ENCODE measurements at places on chromosomes 2 and 18.

GRCh38 chr2:39623917-39624316 is 41.8 kb upstream of the TMEM178A start:
- H3K4me1 ChIP-seq, result no peaks in the 10 kb centered on the region
- H3K4me3 ChIP-seq, result no peak overlapping the region
- H3K36me3 ChIP-seq, result no peaks in the 10 kb centered on the region
- DNase-seq, result no peak
- H3K27ac ChIP-seq, result no peak overlapping the region

DNA sequence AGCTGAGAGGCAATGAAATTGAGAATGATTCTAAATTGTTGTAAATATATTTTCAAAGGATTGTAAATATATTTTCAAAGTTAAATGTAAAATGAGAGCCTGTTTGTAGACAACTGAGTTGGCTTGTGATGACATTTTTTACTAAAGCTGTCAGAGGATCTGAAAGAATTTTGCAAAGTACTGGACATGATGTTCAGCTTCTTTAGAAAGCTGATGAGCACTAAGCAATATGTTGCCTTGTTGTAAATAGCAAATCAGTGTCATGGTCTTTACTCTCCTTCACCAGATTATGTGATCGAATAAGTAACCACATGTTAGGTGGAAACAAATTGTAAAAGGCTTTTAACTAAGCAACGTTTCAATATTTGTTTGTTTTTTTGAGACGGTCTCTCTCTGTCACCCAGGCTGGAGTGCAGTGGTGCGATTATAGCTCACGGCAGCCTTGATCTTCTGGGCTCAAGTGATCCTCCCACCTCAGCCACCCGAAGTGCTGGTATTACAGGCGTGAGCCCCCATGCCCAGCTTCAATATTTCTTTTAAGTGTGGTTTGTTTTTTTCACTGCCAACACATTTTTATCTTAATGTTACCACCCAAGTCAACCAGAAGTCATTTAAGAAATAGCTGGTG is 44.0 kb downstream of the E2F6 start:
- H3K4me1 ChIP-seq, result no peaks in the 10 kb centered on the region
- H3K36me3 ChIP-seq, result no peaks in the 10 kb centered on the region
- H3K4me3 ChIP-seq, result no peak overlapping the region
- H3K27me3 ChIP-seq, result no peaks in the 10 kb centered on the region

GRCh38 chr18:29156531-29156930 is 979.6 kb upstream of the CDH2 start:
- H3K4me1 ChIP-seq, result no peaks in the 10 kb centered on the region
- no peak overlapping the region for H3K4me3 ChIP-seq
- no peak for DNase-seq
- no peak overlapping the region for H3K27ac ChIP-seq
- H3K36me3 ChIP-seq, result no peaks in the 10 kb centered on the region

GRCh38 chr2:40062381-40062780 is 283.3 kb upstream of the THUMPD2 start:
- no peaks in the 10 kb centered on the region for H3K36me3 ChIP-seq
- no peak for DNase-seq
- H3K4me1 ChIP-seq, result no peaks in the 10 kb centered on the region
- no peak overlapping the region for H3K4me3 ChIP-seq
- H3K27me3 ChIP-seq, result no peaks in the 10 kb centered on the region
- H3K27ac ChIP-seq, result no peak overlapping the region

DNA sequence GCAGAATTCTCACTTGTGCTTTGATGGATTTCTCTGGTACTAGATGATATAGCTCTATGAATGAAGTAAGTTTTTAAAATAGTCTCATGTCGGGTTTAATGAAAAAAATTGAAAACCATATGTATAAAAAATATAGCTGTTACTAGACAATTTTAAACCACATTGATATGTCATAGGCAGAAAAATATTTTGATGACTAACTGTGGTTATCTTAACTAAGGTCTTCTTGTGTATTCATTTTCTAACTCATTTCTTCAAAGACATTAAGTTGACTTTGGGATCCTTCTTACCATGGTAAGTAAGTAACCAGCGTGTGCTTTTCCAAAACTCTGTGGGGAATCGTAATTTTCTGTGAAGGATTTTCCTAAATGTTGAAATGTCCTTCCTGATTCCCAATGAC is 160.9 kb upstream of the COL3A1 start:
- no peak overlapping the region for H3K27ac ChIP-seq
- no peak overlapping the region for H3K4me3 ChIP-seq
- DNase-seq, result no peak
- no peaks in the 10 kb centered on the region for H3K27me3 ChIP-seq
- no peaks in the 10 kb centered on the region for H3K36me3 ChIP-seq

DNA sequence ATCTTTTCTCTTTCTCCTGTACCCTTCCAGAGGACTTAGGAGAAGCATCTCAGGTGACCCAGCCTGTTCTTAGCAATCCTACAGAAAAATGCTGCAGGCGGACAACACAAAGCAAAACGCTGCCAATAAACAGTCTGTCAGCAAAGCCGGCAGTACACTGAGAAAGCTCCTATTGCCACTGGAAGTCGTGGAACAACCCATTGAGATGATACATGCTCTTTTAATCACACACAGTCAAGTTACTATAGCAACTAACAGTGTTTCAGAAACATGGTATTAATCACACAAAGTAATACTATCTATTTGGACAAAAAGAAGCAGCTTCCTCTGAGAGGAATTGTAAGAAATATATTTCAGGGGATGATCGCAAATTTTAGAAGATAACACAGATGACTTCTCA is 10.5 kb downstream of the CTLA4 start:
- no peaks in the 10 kb centered on the region for H3K27me3 ChIP-seq
- H3K4me1 ChIP-seq, result no peaks in the 10 kb centered on the region
- H3K27ac ChIP-seq, result no peak overlapping the region
- no peak overlapping the region for H3K4me3 ChIP-seq

DNA sequence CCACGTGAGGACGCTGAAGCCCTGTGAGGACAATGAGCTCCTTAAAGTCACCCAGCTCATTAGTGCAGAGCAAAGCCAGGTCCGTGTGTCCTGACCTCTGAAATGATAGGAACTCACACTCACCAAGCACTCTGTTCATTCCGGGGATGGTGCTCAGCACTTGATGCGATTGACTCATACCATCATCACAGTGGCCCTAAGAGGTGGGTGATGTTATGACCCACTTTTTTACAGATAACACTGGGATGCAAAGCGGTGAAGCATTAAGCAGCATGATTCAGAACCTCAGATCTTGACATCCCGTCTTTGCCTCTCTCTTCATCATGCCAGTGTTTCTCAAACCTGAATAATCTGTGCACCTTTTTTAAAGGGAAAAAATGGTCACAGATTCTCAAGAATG is 234.8 kb downstream of the ALPK2 start:
- DNase-seq, result no peak
- no peaks in the 10 kb centered on the region for H3K4me1 ChIP-seq
- no peak overlapping the region for H3K4me3 ChIP-seq
- no peaks in the 10 kb centered on the region for H3K27me3 ChIP-seq
- no peak overlapping the region for H3K27ac ChIP-seq

- H3K4me3 ChIP-seq, result no peak overlapping the region
- no peak overlapping the region for H3K27ac ChIP-seq
- H3K4me1 ChIP-seq, result no peaks in the 10 kb centered on the region
- peaks cover 8% of the 10 kb centered on the region for H3K36me3 ChIP-seq
Measured at GRCh38 chr18:13067966-13068365, 76.8 kb downstream of the CEP192 start.

- H3K27me3 ChIP-seq, result no peaks in the 10 kb centered on the region
- DNase-seq, result no peak
- no peaks in the 10 kb centered on the region for H3K36me3 ChIP-seq
- peaks cover 4% of the 10 kb centered on the region for H3K4me1 ChIP-seq
Measured at GRCh38 chr2:28623582-28624405, 127.8 kb upstream of the PPP1CB start.

GRCh38 chr2:215028231-215028630 is 110.2 kb downstream of the ABCA12 start:
- H3K27ac ChIP-seq, result no peak overlapping the region
- DNase-seq, result no peak
- no peak overlapping the region for H3K4me3 ChIP-seq
- H3K27me3 ChIP-seq, result no peaks in the 10 kb centered on the region
- H3K4me1 ChIP-seq, result no peaks in the 10 kb centered on the region

DNA sequence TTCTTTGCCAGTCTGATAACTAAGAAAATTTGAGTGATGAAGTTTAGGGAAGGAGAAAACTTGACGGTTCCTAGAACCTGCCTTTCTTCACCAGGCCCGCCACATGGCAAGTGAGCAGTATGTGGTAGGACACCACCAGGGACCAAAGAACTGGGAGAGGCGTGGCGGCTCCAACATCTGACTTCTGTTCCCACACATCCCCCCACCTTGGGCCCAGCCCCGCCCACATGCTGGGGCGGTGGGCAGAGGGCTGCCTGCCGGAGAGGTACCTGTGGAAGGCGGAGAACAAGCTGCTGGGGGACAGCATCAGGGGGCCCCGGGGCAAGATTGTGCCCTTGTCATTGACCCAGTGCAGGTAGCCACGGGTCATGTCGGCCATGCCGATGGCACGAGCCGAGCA is 75.0 kb downstream of the EMILIN2 start:
- H3K4me3 ChIP-seq, result no peak overlapping the region
- no peaks in the 10 kb centered on the region for H3K4me1 ChIP-seq

- no peak for DNase-seq
- no peak overlapping the region for H3K27ac ChIP-seq
- H3K36me3 ChIP-seq, result no peaks in the 10 kb centered on the region
- no peaks in the 10 kb centered on the region for H3K27me3 ChIP-seq
- H3K4me3 ChIP-seq, result no peak overlapping the region
Measured at GRCh38 chr2:197131558-197131855, 179.1 kb downstream of the ANKRD44 start.

DNA sequence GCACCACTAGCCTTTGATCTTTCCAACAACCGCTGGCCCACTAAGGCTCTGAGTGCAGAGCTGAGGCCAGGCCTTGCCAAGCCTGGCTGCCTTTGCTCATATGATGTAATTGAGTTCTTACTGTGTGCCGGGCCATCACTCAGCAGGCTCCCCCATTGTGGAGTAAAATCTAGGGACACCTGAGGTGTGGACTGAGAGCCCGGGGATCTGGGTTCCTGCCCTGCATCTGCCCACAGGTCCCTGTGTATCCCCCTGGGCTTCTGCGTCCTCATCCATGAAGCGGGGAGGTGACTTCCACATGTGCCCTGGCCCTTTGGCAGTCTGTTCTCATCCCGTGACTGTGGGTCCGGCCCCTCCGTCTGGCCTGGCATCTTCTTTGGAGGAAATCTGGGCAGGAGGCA is 33.8 kb downstream of the GREB1 start:
- H3K4me3 ChIP-seq, result no peak overlapping the region
- DNase-seq, result no peak
- H3K27ac ChIP-seq, result no peak overlapping the region
- H3K27me3 ChIP-seq, result no peaks in the 10 kb centered on the region
- H3K4me1 ChIP-seq, result no peaks in the 10 kb centered on the region

GRCh38 chr2:120012363-120012762 is 514 bp upstream of the EPB41L5 start:
- peak overlapping the region; percentile 98 for H3K4me3 ChIP-seq
- peak overlapping the region; percentile 95 for H3K27ac ChIP-seq
- no peaks in the 10 kb centered on the region for H3K36me3 ChIP-seq
- no peaks in the 10 kb centered on the region for H3K27me3 ChIP-seq
- no peaks in the 10 kb centered on the region for H3K4me1 ChIP-seq
- DNase-seq, result no peak

DNA sequence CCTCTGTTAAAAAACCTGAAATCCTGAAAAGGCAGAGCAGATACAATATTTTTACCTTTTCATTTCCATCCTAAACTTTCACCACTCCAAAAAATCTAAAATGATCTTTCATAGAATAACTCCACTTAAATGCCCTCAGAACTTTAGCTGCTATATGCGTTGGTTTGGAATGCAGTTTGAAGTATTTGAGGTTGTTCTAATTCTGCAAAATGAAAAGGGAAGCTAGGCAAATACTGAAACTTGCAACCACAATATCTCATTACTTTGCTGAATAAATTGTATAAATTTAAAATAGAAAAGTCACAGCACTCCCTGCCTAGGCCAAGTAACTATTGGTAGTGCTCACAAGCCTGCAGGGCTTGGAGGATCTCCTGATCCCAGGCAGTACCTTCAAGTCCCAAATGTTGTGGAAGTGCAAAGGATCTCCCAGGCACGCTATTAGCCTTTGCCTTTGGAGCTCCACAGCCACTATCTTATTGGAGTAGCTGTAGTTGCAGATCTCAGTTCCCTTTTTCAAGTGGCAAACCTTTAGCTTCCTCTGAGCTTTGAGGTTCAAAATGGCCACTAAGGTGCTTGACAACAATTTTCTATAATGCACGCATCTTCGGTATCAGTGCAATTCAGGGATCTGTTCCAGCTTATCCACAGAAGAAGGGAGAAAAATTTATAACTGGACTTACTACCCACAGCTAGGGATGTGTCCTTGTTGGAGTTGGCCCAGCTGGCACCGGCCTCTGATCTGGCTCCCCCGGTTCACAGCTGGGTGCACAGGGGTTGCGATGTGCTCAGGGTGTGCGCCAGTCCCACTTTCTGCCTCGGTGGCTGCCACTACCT is 43.4 kb upstream of the ANKRD62 start:
- H3K27me3 ChIP-seq, result no peaks in the 10 kb centered on the region
- DNase-seq, result no peak
- H3K4me3 ChIP-seq, result no peak overlapping the region
- H3K36me3 ChIP-seq, result no peaks in the 10 kb centered on the region
- H3K4me1 ChIP-seq, result no peaks in the 10 kb centered on the region

DNA sequence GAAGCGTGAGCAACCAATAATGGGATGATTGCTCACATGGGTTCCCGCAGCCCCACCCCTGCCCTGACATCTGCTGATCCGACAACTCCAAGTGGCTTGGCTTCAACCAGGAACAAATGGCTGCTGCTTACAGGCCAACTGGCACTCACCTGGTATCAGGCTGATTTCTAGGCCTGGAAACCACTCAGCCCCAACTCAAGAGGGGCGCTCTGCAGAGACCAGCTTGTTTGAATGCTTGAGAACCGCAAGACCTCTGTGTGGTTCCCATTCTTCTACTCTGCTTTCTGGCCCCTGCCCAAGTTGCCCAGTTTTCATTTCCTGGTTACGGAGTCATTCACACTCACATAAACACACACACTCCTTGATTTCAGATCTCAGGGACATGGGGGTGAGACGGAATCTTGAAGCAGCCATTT is 52.0 kb downstream of the TNP1 start:
- H3K4me1 ChIP-seq, result no peaks in the 10 kb centered on the region
- no peak overlapping the region for H3K4me3 ChIP-seq
- H3K27me3 ChIP-seq, result no peaks in the 10 kb centered on the region
- H3K27ac ChIP-seq, result no peak overlapping the region
- H3K36me3 ChIP-seq, result no peaks in the 10 kb centered on the region

- no peaks in the 10 kb centered on the region for H3K4me1 ChIP-seq
- H3K4me3 ChIP-seq, result peak overlapping the region; percentile 89
- no peaks in the 10 kb centered on the region for H3K27me3 ChIP-seq
- peak overlapping the region; percentile 90 for H3K27ac ChIP-seq
Measured at GRCh38 chr18:35971661-35972196, 750 bp upstream of the RMP24 start.

GRCh38 chr2:74373985-74374384 is 6.1 kb downstream of the DCTN1 start:
- H3K27ac ChIP-seq, result no peak overlapping the region
- H3K36me3 ChIP-seq, result peaks cover 6% of the 10 kb centered on the region
- no peaks in the 10 kb centered on the region for H3K4me1 ChIP-seq
- H3K27me3 ChIP-seq, result no peaks in the 10 kb centered on the region
